Stimulated activated CD8-positive, alpha-beta memory T cell treated with anti-CD3 and anti-CD28 coated beads, Interleukin-4, amount 100 ng/mL, for 4 hours (primary cell): ENCODE measurements at places on chromosomes 7 and 10.

GRCh38 chr10:78578929-78579328, 489.8 kb upstream of the ZMIZ1 start:
- DNase-seq = no peak

GRCh38 chr10:79430936-79431335, 14.5 kb downstream of the ZCCHC24 start:
- DNase-seq = no peak

DNA sequence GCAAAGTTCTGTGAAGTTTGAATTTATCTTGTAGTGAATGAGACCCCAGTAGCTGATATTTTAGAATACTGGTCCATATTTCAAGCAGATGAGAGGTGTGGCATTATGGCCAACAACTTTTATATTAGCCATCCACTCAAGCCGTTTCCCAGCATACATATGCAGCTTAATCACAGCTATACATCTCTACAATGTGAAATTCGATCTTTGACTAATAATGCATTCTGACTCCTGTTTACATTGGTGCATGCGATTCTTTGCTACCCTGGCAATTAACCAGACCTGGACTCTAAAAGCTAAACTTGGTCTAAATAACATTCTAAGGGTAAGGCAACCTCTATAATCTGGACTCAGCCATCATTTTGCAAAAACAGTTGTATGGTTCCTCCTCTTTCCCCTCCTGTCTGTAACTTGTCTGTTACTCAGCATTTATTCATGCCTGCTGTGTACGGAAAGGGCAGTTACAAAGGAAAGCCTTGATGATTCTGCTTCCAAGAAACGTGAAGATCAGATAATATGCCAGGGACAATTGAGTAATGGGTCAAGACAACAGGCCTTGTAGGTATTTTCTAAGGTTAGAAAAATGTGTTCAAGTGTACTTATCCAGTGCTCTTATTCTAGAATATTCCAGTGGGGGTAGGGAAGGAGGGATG, 50.6 kb downstream of the PNLIPRP2 start:
- no peak for DNase-seq

GRCh38 chr10:98101366-98101765, 33.1 kb upstream of the R3HCC1L start:
- DNase-seq = no peak

- DNase-seq = no peak
These were observed 1.4 kb upstream of the DRGX start for GRCh38 chr10:49397036-49397999.

DNA sequence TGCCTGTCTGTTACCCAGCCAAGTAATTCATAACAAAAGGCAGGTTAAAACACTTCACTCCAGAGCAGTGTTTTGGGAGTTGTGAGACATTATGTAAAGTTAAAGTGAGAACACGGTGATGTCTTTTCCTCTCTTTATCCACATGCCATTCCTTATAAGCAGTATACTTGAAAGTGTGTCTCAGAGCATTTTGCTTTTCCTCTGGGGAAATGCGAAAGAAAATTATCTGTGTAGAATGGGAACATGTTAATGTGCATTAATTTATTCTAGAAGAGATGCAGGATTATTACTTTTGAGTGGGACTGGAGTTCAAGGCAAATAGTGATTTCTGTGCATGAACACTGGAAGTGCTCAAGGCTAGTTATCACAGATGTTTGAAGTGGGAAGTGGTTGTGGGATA, 170.4 kb downstream of the PLXDC2 start:
- DNase-seq = no peak

- no peak for DNase-seq
These were observed 11.1 kb downstream of the CHST3 start for GRCh38 chr10:71975087-71975870.

DNA sequence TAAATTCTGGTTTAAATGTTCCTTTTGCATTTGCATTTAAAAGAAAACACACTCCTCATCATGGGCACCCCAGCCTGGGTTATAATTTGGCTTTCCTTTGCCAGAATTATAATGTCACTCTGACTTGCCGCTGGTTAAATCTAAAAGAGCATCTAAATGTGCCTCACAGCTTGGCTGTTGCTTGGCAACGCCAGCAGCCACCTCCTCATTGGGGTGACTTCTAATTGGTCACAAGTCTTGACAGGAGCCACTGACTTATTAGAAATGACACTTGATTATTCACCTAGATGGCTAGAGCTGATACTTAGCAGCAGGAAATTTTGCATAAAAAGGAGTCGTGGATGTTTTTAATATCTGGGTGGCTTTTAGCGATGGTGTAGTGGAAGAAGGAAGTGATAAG, 114.3 kb downstream of the TBXAS1 start:
- DNase-seq = no peak

DNA sequence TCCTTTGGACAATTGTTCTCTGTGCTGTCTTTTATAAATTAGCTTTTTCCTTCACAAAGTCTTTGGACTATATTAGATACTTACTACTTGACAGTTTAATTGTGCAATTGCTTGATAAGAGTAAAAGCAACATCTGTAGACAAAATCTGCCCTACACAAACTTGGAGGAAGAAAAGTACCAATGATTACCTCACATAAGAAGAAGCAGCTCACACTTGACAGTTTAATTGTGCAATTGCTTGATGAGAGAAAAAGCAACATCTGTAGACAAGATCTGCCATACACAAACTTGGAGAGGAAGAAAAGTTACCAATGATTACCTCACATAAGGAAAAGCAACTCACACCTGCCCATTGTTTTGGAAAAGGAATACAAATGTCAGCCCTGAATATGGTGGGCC, 17.1 kb upstream of the SCIN start:
- no peak for DNase-seq

GRCh38 chr10:14358886-14359573, 28.3 kb upstream of the FRMD4A start:
- DNase-seq = no peak

GRCh38 chr7:151579644-151580043, 59.9 kb upstream of the RHEB start:
- no peak for DNase-seq

DNA sequence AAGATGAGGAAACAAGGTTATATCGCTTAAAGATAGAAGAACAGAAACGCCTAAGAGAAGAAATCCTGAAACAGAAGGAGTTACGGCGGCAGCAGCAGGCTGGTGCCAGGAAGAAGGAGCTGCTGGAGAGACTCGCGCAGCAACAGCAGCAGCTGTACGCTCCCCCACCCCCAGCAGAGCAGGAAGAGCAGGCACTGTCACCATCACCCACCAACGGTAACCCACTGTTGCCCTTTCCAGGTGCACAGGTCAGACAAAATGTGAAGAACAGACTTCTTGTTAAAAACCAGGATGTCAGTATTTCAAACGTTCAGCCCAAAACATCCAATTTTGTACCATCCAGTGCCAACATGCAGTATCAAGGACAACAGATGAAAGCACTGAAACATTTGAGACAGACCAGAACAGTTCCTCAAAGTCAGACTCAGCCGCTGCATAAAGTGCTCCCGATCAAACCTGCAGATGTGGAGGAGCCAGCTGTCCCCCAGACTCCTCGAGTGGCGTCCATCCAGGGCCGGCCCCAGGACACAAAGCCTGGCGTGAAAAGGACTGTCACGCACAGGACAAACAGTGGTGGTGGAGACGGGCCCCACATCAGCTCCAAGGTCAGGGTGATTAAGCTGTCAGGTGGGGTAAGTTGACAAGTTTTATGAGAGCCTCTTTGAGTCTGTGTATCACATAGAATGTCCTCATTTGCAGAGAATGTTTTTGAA, 67.1 kb downstream of the SHH start:
- no peak for DNase-seq

- no peak for DNase-seq
These were observed 27.9 kb downstream of the ZEB1 start for GRCh38 chr10:31346953-31347352.

- no peak for DNase-seq
These were observed 642.5 kb upstream of the KCND2 start for GRCh38 chr7:119630406-119630969.

DNA sequence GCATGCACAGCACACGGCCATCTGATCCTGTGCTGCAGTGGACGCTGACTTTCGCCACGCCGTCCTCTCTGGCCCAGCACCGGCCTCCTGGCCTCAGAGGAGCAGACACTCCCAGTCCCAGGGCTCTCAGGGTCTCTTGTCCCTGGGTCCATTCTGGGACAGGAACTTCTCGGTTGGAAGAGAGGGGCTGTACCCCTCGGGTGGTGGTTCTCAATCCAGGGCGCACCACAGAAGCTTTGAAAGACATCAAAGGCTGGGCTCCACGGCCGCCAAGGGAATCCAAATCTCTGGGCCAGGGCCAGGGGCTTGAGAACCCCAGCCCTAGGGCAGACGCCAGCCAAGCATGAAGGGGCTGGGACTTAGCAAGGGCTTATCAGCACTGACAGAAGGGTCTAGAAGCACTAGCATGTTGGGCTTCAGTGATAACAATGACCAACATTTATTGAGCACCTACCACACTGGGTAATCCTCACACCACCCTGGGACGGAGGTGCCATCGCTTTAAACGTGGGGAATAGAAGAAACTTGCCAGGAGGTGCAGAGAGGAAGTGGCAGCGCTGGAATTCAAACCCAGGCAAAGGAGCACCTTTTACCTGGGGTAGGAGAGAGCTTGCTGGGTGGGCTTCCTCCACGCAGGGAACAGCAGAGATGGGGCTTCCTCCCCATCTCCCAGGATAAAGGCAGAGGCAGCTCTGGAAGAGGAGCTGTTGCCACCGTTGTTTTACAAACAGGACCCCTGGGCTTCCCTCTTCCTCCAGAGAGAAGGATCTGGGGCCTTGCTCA, 1.8 kb upstream of the PYROXD2 start:
- no peak for DNase-seq

- DNase-seq = no peak
These were observed 20.9 kb downstream of the FAM24A start for GRCh38 chr10:122931088-122931906.

DNA sequence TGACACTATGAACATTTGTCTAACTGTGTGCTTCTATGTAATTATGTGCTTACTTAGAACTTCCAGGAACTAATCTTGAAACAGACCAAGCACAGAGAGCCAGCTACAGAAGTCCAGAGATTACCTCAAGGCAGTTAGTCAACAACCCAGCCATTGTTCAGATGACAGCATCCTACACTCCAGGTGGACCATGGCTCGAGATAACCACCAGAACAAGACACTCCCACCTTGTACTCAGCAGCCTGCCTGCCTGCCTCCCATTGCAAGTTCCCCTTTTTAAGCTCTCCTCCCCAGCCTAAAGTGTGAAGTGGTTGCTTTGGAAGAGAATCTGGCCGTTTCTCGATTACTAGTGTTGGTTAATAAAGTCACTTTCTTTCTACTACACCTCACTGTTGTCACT, 1080.6 kb upstream of the LRRN3 start:
- no peak for DNase-seq

- no peak for DNase-seq
These were observed 3.5 kb upstream of the INHBA start for GRCh38 chr7:41706228-41706930.

- DNase-seq = no peak
These were observed 58.0 kb downstream of the ESYT2 start for GRCh38 chr7:158771213-158771834.

GRCh38 chr10:59179068-59179467, 2.6 kb downstream of the PHYHIPL start:
- no peak for DNase-seq

DNA sequence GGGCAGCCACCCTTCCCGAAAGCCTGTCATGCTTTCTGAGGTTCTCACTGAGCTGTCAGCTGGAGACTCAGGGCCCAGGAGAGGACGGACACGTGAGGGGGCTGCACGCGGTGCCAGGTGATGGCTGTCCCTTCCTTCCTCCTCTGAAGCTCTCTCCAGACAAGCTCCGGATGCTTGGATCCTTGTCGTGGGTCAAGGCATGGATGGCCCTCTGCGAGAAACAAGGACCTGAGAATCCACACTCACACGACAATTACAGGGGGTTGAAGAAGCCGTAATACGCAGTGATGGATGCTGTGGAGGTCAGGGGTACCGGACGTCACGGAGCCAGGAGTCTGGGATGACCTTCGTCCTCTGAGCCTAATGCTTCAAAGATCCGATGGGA, 170.3 kb downstream of the USP6NL start:
- no peak for DNase-seq

- no peak for DNase-seq
These were observed 298.3 kb upstream of the ZMIZ1 start for GRCh38 chr10:78770167-78771090.

DNA sequence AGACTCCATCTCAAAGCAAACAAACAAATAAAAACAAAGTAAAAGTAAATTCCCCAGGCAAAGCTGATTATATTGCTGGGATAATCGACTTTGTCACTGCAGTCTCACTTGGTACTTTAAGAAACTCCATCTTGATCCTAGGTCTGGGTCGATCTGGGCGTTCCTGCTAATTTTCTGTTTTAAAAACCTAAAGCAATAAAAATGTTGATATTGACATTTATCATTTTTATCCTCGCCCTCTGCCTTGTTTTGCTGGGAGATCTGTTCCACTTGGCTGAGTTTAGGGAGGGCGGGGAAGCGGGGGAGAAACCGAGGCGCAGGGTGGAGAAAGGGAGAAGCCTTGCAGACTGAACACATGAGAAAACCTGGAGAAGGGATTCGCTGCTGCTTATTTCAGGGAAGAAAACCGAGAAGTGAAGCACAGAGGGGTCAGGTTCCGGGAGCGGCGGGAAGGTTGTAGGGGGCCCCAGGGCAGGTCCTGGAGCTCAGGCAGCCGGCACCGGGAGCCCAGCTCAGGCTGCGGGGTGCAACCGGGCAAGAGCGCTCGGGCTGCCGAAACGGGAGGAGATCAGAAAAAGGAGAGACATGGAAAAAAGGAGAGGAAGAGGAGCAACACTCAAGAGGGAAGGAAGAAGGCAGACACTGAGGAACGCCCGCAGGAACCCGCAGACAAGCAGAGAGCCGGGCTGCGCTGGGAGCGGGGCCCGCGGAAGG, 27.3 kb upstream of the KMT2C start:
- DNase-seq = no peak

GRCh38 chr7:155512246-155512887, 34.0 kb downstream of the CNPY1 start:
- no peak for DNase-seq
